Left ventricle myocardium inferior (tissue), 1 donor: ENCODE measurements at places on chromosomes 3 and 15.

DNA sequence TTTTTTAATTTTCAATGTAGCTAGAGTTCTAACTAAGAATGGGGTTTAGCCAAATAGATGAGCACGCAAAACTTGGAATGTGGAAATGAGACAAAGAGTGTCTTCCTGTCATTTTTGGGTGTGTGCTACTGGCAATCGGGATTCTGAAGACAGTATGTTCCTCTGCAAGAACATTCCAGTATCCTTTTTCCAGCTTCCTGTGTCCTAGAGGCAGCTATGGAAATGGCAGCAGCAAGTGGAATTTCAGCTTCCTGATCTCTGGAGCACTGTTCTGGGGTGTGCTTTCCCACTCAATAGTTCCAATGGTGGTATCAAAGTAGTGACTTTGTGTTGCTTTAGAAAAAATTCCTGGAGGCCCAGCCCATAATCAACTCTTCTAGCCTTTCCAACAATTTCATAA is 642.9 kb upstream of the KCNMB2 start:
- peaks cover 9% of the 10 kb centered on the region for H3K4me1 ChIP-seq
- no peaks in the 10 kb centered on the region for H3K27me3 ChIP-seq
- no peak for DNase-seq
- H3K4me3 ChIP-seq = no peak overlapping the region
- peak overlapping the region; percentile 40 for H3K27ac ChIP-seq

GRCh38 chr3:183487896-183488295 is 59.5 kb upstream of the MCF2L2 start:
- no peak overlapping the region for H3K4me3 ChIP-seq
- no peaks in the 10 kb centered on the region for H3K27me3 ChIP-seq
- no peaks in the 10 kb centered on the region for H3K36me3 ChIP-seq
- peaks cover 14% of the 10 kb centered on the region for H3K4me1 ChIP-seq
- DNase-seq = no peak
- no peak overlapping the region for H3K27ac ChIP-seq

DNA sequence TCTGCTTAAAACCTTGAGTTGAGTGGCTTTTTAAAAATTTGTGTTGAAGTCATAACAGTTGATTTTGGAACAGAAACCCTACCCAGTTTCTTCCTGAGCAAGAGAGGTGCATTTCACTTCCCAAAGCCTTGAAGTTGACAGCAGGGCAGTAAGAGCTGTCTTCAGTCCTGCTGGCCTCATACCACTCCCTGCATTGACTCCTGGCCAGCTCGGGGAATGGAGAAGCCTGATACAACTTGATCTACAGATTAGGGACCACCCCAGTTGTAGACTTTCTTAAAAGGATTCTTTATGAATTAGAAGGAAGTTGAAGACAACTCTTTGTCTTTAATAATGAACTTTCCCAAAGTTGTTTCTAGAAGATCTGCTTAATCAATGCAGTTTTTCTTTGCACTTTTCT is 90.6 kb upstream of the FLNB start:
- H3K36me3 ChIP-seq = peaks cover 98% of the 10 kb centered on the region
- H3K4me1 ChIP-seq = peaks cover 8% of the 10 kb centered on the region
- no peaks in the 10 kb centered on the region for H3K27me3 ChIP-seq
- DNase-seq = no peak
- H3K4me3 ChIP-seq = no peak overlapping the region

DNA sequence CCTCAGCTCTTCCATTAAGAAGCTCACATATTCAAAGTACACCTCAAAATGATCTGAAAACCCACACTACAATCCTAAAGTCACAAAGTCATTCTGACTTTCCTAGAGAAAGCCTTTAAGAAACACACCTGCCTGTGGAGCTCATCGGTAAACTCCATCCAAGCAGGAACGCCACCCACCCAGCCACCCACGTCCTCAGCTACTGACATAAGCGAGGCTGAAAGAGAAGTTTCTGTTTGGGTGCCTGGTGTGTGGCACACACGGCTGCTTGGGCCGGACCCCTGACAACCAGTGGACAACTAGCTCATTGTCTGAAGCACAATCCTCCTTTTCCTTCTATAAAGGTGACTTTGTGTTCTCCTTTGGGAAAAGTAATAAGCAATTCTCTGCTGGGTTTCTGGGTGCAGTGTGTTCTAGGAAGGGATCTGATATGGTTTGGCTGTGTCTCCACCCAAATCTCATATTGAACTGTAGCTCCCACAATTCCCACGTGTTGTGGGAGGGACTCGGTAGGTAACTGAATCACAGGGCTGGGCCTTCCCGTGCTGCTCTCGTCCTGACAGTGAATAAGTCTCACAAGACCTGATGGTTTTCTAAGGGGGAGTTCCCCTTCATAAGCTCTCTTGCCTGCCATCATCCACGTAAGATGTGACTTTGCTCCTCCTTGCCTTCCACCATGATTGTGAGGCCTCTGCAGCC is 26.1 kb downstream of the FAM174B start:
- no peak overlapping the region for H3K27ac ChIP-seq
- no peak overlapping the region for H3K4me3 ChIP-seq
- peaks cover 28% of the 10 kb centered on the region for H3K4me1 ChIP-seq

DNA sequence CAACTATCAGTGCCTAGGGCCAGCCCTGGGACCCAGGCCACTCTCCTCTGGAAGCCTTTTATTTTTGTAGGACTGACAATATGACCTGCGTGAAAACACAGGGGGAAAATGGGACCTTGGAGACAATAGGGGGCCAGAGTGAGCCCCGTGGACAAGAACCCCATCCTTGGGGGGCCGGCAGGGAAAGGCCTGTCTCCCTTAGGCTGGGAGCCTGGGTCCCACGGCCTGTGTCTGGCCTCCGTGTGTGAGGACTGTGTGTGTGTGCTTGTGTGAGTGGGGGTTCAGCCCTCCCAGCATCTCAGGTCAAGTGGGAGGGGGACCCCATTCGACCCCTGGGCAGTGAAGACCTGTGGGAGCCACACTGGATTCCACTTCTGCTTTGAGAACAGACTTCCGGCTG is 53.3 kb downstream of the EXOG start:
- peak overlapping the region; percentile 70 for H3K27ac ChIP-seq
- H3K4me3 ChIP-seq = no peak overlapping the region
- peaks cover 43% of the 10 kb centered on the region for H3K4me1 ChIP-seq
